Stimulated activated CD4-positive, alpha-beta T cell treated with anti-CD3 and anti-CD28 coated beads, Interleukin-1b, Interleukin-23, amount 100 ng/mL, for 24 hours (primary cell): ENCODE measurements at places on chromosomes 13 and 19.

DNA sequence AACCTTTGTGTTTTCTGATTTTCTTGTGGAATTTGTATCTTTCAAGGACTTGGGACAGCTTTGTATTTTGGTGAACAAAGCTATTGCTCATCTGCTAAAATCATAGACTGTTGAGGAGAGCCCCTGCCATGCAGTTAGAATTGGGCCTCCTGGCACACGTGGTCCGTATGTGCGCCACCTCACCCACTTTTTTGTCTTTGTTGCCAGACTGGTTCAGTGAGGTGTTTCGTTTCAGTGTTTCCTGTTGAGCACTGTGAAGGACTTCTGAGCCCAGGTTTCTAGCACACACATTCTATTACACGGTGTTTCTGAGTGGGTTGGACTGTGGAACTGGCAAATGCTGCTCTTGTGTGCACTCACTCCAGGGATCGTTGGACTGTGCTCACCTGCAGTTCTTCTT lies 37.6 kb upstream of the RNF113B start:
- DNase-seq, result no peak

DNA sequence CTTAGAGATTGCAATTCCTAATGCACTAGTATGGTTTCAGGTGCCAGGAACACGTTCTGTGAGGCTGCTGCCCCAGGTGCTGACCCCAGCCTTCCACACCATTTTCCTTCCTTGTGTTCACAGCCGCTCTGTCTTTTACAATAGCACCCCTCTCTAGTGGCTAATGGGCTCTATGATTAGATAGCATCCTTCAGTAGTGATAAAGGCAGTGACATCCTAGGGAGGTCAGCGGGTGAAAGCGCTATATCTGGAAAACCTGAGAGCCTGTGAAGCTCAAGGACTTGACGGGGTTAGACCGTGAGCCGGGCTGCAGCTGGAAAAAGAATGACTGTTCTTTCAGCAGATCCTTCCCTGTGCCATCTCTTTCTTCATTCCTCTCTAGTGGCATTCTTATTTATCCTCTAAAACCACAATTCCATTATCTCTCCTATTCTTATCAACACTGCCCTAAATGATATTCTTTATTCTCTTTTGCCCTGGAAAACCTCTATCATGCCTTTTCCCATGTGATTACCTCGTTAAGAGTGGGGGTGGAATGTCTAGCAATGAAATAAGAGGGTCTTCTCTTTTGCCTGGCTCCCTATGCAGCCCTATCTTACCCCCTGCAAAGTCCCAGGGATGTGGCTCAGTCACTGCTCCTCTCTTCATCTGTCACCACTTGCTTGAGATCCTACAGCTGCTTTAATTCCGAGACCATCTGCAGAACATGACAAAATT lies 21.8 kb downstream of the ALOX5AP start:
- no peak for DNase-seq

- DNase-seq, result no peak
These were observed 23.3 kb downstream of the MIPEP start for GRCh38 chr13:23865906-23866305.

GRCh38 chr13:90375851-90376250 lies 971.6 kb upstream of the MIR17HG start:
- no peak for DNase-seq

DNA sequence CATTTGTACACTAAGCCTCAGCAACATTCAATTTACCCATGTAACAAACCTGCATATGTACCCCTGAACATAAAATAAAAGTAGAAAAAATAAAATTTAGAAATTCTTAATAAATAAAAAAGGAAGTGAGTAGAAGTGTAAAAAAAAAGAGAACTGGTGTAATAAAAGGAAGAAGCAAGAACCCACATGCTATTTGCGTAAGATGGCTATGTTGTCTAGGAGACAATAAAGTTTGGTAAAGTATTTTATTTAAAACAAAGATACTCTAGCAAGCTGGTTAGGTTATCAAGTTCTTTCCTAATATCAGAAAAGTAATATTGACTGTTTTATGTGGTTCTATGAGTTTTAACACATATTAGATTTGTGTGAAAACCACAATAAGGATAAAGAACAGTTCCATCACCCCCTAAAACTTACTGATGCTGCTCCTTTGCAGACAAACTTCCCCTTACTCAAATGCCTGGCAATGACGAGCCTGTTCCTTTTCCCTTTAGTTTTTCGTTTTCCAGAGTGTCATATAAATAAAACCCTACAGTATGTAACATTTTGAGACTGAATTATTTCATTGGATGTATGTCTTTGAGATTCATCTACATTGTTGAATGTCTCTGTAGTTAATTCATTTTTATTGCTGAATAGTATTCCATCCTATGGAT lies 98.9 kb downstream of the TNFSF13B start:
- DNase-seq, result no peak

DNA sequence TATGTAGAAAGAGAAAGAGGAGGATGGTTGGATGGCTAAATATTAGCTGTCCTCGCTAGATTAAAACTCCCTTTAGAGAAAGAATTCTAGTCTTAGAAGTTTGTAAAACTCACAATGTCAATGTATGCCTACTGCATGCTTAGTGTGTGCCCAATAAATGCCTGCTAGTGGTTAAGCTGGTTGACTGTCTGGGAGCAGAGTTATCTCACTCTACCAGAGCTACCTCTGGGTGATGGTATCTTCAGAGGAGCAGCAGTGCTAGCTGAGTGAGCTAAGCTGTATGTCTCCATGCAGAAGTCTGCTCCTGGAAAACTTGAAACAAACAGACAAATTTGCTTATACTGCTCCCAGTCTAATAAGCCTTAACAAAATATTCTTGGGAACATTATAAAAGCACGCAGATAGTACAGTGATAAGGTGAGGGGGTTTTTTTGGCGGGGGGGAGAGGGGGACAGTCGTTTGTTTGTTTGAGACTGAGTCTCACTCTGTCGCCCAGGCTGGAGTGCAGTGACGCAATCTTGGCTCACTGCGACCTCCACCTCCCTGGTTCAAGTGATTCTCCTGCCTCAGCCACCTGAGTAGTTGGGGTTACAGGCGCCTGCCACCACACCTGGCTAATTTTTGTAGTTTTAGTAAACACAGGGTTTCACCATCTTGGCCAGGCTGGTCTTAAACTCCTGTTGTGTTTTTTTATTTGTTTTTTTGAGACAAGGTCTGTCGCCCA lies 202.8 kb upstream of the TSC22D1 start:
- DNase-seq, result no peak
